ENCODE measurements at places on chromosomes 3 and 15.
A peak's percentile ranks its signal among the peaks of the same experiment; 100 is the strongest.

GRCh38 chr3:139434764-139435307 lies 41.5 kb downstream of the RBP2 start:
- DNase-seq = no peak

DNA sequence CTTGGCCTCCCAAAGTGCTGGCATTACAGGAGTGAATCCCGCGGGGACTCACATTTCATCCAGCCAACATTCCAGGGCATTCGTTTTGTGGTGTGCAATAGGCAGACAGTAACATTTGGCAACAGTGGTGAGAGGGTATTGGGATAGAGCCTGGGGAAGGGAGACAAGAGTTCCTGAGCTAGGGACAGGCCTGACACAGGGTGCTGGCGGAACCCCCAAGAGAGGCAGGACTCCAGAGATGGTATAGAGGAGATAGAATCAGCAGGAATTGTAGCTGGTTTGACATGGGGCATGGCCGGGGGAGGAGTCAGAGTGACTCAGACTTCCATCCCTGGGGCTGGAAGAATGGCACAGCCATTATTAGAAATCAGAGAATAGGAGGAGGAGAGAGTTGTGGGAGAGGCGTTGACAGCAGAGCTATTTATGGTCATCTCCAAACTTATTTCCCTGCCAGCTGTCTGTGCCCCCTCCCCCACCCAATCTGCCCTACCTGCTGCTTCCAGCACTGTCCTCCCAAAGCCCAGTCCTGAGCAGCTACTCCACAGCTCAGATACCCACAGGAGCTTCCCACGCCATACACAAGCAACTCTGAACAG lies 4.4 kb upstream of the IDH2 start:
- no peak for DNase-seq

DNA sequence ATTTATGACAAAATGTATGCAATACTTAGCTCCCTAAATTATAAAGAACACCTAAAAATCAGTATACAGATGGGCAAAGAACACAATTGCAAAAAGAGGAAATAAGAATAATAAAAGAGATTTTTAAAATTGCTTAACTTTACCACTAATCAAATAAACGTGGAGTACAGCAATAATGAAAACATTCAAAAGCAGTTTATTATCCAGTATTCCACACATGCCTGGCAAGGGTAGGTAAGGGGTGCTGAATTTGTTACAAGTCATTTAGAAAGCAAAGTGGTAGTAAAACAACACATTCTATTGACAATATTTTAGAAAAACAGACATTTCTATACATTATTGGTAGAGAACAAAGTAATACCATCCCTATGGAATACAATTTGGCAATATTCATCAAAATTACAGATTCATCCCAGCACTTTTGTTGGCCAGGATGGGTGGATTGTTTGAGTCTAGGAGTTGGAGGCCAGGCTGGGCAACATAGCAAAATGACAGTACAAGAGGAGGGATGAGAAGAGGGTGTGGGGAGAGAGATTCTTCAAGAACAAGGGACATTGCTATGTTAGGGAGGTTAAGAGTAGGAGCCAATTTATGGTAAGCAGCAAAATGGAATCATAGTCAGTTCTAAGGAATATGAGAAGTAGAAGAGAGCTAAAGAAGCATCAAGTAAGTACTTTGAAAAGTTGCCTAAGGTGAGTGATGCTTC lies 3.7 kb upstream of the ACKR4 start:
- DNase-seq = no peak

DNA sequence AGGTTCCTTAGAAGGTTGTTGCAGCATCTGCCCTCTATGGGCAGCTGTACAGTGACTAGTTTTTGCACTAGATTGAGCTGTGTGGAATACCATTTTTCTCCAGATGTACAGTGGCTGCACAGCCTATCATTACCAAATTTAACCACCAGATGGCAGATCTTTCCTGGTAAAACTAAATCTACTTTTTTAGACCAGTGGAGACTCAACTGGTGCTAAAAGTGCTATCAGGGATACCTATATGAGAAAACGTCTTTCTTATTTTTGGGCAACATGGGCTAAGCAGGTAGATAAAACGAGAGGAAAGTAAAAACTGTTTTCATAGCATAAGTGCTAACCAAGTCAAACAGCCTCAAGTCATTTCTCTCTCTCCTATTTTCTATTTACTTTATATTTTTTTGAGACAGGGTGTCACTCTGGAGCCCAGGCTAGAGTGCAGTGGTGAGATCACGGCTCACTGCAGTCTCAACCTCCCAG lies 21.2 kb downstream of the IGSF10 start:
- no peak for DNase-seq

GRCh38 chr3:50336452-50337174 lies 4.0 kb downstream of the RASSF1 start:
- no peak for DNase-seq

DNA sequence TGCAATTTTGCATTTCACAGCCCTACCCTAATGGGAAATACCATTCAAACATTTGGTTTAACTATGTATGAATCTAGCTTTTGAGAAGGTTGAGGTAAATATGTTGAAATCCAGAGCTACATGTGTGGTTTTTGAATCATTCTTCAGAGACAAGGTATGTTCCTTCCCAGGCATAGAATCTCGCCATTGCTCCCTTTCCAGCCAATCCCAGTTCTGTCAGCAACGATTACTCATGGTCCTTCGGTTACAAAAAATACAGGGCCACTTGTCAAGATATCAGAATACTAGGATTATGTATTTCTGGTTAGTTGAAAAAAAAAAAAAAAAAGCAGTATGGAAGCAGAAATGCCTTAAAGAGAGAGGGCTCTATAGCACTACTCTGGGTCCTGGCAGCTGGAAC lies 182.4 kb downstream of the RBMS3 start:
- no peak for DNase-seq

GRCh38 chr15:90834626-90835025 lies 33.8 kb upstream of the FURIN start:
- no peak for DNase-seq

DNA sequence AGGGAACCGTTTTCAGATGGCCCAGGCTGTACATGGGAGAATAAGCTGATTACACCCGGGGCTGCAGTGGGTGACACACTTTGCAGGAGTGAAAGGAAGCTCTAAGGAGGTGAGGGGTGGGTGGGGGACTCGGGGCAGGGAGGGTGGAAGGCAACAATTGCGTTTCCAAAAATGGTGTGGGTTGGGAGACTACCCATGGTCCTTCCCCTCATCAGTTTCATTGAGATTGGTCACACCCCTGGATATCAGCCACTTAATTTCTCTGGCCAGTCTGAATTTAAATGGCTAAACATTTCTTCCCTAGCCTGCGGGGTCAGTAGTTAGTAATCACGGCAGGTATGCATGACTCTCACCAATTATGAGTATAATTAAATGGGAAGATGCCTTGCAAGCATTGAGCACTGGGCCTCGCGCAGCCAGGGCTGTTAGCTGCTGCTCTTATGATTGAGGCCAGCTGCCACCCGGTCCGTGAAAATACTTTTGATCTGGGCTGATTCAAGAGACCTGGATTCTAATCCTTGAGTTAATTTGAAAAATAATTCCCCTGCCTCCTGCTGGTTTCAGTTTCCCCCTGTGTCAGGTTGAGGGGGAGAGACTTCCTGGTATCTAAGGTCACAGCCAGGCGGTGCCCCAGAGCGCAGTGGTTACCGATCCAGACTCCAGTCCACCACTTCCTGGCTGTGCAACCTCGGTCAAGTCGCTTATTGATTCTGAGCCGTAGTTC lies 23.3 kb downstream of the SLC6A6 start:
- no peak for DNase-seq

DNA sequence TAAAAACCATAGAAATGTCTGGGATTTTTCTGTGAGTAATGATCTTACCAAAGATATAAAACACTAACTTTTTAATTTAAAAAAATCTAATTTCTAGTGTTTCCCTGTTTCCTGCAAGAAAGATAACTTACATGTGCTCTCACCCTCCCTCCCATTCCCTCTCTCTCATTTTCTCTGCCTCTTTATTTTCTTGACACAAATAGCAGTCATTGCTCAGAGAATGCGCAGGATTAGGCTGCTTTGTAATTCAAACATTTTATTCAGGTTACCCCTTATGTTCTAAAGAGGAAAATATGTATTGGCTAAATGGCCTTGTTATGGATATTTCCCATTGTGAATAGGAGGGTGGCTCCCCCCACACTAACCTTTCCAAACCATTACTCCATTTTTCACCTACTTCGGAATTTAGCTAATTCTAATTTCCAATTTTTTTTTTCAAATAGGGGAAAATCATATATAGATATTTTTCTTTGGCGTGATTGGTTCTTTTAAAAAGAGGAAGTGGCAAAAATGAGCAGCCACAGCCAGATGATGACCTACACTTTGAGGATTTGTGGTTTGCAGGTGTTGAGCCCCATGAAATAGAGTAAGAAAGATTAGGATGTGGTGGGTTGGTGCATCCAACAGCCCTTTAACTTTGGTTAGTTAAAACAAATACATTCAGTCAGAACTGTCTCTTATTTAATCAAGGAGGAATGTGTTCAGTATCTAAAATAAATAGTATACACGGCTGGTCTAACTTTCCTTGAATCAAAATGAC lies 554.4 kb downstream of the IGSF11 start:
- no peak for DNase-seq

GRCh38 chr15:35107122-35107521 lies 22.0 kb upstream of the NANOGP8 start:
- DNase-seq = no peak

DNA sequence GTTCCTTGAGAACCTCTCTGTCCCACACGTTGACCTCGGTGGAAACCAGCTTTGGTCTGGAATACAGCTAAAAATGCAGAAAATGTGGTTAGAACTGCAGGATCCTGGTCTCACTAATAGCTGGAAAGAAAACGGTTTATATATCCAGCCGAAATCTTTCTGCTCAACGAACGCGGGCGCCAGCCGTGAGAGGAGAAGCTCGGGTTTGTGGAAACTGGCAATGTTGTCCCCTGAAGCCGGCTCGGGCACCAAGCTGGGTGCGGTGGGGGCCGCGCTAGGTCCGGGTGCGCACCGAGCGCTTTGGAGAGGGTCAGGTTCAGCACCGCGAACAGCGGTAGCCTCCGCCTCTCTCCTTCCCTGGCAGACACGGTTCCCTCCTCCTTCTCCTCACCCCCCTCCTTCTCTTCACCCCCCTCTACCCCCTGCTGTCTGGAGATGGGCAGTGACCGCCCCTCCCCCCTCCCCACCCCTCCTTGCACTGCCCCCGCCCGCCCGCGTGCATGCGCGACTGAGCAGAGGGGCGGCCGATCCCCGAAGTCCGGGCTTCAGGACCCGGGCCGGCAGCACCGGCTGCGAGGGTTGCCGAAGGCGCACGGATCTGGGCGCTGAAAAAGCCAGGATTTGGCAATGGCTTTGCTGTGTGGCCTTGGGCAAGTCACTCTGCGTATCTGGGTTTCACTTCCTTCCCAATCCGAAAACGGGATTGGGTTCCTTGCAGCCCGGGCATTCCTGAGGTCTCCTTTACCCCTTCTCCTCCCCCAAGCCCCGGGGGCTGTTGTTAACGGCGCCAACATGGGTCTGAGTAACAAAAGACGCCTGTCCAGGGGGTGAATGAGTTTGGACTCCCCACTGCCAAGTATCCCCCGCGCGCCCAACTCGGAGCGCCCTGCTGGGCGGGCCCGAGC lies at the start of gene SKOR1:
Gene SKOR1, plus strand, starts transcription at position 534 of the 905 bp plus-strand sequence. Its CDS starts 94 bp downstream, at position 628.
- no peak for DNase-seq

DNA sequence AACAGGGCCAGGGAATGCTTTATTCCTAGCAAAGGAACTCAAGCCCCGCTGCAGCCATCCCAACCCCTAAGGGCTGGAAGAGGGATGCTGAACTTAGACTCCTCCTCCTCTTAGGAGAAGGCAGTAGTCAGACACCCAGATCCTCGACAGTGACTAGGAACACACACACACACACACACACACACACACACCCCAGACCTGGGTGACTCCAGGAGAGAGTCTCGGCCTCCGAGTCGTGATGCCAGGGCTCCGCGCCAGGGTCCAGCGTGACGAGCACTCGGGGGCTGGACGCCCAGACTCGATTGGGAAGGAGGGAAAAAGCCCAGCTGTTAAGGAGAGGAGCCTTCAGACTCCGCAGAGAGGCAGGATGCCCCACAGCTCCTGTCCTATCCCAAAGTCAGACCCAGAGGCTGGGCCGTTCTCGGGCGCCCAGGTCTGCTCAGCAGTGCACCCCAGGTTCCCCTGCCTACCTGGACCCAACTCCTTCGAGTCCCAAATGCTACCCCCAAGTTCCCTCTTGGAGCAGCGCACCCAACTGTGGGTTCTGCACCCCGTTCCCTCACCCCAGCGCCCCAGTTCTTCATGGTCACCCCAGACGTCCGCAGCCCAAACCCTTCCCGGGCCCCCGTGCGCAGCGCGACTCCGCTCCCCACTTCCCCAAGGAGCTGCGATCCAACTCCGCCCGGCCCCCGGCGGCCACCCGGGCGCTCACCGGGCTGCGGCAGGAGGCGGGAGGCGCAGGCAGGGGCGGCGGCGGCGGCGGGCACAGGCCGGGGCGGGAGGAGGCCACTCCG lies 421 bp downstream of the BMF start:
- peak; percentile 69 for DNase-seq

DNA sequence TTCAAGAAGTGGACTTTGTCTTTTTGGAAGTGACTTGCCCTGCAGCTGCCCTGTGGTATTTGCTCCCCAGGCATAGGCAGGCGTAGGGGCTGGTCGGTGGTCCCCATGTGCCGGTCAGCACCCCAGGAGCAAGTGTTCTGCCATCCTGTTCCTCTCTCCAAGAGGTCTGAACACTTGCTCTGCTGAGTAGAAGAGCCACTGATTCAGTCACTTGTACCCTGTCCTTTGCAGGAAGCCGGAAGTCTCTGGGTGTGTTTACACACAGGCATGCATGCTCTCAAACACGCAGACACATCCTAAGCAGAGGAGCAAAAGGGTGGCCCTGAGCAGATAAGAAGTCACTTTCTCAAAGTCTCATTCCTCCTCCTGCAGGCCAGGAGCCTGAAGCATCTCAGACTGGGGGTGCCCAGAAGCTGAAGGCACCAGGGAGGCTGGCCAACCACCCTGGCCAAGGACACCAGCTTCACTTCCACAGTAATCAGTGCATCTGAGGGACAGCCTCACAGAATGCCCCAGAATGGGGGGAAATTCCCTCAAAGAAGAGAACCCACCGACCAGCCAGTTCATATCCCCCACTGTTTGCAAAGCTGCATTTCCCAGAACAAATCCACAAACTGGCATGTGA lies 88.7 kb upstream of the POMGNT2 start:
- no peak for DNase-seq

GRCh38 chr15:46296797-46297196 lies 662.0 kb downstream of the SQOR start:
- no peak for DNase-seq

GRCh38 chr15:58438956-58439355 lies 7.2 kb downstream of the LIPC start:
- DNase-seq = no peak

DNA sequence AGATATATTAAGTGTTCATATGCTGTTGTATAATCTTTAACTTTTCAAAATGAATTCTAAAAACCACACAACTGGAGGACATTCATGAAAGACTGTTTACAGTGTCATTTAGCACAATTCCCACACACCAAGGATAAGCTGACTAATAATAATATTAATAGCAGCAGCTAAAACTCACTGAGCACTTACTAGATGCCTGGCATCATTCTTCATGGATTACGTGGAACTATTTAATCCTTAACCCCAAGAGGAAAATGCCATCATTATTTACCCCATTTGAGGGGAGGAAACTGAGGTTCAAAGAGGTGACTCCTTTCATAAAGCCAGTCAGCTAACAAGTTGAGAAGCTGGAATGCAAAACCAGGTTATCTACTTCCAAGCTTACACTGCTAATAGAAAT lies 77.0 kb downstream of the TMEM108 start:
- DNase-seq = no peak
